ENCODE measurements at places on chromosomes 1 and 21.

DNA sequence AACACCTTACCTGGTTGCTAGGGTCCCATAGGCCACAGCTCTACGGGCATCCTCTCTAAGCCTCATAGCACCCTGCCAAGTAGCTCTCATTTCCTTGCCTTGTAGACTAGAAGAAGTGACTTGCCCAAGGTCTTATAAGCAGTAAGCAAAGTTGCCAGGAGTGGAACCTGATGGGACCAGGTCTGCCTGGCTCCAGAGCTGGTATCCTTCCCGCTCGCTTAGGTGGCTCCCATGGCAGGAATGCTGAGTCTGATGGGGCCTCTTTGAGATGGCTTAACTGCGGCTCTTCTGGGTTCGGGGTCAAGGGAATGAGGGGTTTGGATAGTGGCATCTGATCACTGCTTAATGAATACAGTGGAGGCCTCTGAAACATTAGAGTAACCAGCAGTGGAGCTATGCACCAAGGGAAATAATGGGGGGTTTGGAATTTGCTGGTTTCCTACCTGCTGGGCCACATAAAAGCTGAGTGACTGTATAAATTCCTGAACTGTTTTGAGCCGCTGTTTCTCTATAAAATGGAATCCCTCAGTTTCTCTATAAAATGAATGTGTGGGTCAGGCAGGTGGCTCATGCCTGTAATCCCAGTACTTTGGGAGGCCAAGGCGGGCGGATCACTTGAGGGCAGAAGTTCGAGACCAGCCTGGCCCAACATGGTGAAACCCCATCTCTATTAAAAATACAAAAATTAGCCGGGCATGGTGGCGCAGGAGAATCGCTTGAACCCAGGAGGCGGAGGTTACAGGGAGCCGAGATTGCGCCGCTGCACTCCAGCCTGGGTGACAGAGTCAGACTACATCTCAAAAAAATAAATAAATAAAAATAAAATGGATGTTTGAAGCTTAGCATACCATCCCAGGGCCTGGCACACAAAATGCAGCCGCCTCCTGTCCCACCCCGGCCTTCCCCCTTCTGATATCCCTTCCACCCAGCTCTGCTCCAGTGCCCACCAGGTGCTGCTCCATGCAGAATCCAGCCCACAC is 12.4 kb downstream of the FAM151A start:
- DNase-seq = no peak

DNA sequence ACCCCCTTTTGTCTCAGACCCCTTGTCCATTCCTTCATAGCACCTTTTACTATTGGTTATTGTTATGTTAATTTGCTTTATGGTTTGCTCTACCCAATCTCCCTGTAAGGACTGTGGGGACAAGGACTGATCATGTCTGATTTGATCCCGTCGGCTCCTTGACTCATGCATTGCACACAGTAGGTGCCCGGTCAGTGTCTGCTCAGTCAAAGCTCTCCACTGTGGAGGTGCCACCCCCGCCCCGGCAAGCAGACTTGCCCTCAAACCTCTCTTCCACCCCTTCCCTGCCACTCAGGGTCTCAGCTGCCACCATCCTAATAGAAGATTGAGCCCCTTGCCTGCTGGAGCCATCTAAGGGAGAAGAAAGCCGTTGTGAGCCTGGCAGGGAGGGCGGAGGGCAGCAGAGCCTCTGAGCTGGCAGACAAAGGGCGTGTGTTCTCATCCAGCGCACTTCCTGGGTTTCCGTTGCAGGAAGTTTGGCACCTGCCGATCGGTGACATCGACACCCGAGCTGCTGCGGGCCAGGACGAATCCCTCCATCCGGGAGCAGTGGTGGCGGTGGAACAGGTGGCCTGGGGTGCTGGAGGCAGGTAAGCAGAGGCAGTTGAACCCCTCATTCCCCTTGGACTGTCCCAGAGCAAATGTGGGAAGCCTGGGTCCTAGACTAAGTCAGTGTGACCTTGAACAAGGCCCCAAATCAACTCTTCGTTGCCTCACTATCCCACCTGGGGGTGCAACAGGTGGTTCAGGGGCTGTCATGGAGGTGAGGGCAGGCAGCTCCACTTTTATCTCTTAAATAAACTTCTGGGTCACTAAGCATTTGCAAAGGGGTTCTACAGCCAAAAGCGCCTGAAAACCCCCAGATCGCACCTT is 2.2 kb upstream of the FBLIM1 start:
- no peak for DNase-seq

DNA sequence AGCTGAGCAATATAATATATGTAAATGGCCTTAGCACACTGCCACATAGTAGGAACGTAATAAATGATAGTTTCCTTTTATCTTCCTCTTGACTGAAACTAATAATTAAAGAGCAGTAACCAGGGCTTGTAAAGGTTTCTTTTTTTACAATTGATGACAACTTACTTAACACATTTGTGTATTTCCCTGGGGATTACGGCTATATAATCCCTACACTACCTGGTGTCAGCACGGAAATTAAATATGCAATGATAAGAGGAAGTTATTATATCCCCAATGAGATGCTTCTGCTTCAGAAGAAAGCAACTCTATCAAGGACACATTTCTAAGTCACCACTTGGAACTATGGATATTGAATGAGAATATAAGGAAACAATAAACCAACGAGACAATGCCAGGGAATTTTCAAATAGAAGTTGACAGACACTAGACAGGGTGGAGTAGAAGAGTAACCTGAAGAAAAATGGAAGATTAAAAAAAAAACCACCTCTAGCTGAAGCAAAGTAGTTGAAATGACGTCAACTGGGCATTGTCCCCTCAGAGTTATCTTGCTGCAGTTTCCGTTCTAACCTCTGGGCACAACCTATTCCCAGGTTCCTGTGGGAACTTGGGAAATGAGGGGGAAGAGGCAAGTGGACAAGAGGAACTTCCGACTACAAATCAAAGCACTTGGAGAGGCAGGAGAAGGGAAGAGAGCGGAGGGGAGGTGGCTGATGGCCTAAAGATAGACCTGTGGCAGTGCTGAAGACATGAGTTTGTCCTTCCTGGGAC is 66.5 kb downstream of the PLPP3 start:
- no peak for DNase-seq

- DNase-seq = no peak
Observed at GRCh38 chr1:164583835-164584539, 25.0 kb downstream of the PBX1 start.
